CD4-positive, alpha-beta T cell treated with Interleukin-2 at 100 ng/mL for 4 hours (primary cell): ENCODE measurements at places on chromosomes 12 and 14.

DNA sequence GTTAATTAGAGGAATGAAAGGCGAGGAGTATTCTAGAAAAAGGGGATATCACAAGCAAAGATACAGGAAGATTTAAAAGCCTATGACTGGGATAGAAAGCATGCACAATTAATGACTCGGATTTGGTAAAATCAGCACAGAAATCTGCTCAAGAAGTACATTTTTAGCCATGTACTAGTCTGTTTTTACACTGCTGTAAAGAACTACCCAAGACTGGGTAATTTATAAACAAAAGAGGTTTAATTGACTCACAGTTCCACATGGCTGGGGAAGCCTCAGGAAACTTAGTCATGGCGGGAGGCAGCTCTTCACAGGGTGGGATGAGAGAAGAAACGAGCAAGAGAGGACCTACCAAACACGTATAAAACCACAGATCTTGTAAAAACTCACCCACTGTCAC lies 716.3 kb upstream of the MDGA2 start:
- no peak for DNase-seq

DNA sequence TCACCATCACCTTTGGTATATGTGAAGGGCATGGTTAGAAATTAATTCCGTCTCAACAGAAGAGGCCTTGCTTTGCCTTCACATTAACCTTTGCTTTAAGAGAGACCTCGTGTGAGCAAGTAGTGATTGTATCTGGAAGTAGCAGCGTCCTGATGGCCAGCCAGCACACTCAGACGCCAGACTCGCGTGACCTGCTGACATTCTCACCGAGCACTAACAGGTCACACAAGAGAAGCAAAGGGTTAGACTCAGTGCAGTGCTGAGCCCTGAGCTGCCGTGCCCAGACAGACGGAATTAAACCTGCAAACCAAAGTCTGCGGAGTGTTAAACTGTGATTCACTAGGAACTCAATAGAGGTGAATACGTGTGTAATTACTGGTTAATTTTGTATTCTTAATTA lies 40.1 kb upstream of the MMP17 start:
- no peak for DNase-seq

GRCh38 chr12:60263161-60263560 lies 667.3 kb downstream of the SLC16A7 start:
- DNase-seq: no peak

GRCh38 chr12:44053549-44054127 lies 217.8 kb downstream of the TMEM117 start:
- DNase-seq: no peak

DNA sequence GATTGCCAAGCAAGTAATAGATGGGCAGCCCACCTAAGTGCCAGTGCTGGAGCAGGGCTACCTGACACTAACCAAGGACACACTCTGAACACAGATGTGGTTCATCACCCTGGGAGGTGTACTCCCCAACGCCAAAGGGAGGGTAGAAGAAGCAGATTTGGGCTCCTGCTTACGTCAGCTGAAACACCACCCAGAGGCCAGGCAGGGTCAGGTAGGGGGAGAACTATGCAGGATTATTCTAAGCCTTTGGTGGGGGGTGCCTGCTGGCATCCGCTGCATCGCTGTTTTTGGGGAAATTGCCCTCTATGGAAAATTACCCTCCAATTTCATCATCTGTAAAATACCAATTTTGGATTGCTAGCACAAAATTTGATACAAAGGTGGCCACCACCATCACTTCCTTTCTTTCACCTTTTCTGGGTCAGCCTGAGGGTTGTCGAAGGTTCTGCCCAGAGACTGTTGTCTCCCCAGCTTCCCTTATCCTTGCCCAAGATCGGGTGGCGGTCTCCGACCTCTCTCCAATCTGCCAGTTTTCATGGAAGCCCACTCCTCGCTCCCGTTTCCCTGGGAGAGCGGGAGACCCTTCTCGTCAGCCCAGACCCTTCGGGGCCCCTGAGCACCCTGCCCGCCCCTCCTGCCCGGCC lies 535 bp downstream of the BIN2 start:
- peak; percentile 67 for DNase-seq

DNA sequence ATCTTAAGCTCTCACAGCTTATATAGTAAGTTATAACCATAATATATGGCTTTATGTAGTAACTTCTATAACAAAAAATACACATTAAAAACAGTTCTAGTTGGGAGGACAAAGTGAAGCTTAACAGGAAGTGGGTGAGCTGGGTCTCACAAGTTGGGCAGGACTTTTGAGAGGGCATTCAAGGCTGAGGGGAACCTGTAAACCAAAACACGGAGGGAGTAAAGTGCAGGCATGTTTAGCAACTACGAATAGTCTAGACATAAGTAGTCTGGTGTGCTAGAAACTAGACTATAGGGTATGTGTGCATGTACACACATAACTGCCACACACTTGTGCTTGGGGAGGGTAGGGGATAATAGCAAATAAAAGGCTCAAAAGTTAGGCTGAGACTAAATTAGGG lies 14.2 kb upstream of the NEK9 start:
- peak; percentile 39 for DNase-seq

DNA sequence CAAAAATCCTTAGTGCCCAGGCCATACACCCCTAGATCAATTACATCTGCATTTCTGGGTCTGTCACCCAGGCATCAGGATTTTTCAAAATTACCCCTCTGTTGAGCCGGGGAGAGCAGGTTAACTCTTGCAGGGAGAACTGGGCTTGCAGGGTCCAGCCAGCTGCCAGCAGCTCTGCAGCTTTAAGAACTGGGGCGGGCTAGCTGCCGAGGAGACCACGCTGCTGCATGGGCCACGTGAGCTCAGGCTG lies at the start of gene DGLUCY:
Gene DGLUCY (plus strand): TSS at position 245 of the 250 bp plus-strand sequence. CDS start 46,222 bp downstream, outside the sequence.
- DNase-seq: no peak

DNA sequence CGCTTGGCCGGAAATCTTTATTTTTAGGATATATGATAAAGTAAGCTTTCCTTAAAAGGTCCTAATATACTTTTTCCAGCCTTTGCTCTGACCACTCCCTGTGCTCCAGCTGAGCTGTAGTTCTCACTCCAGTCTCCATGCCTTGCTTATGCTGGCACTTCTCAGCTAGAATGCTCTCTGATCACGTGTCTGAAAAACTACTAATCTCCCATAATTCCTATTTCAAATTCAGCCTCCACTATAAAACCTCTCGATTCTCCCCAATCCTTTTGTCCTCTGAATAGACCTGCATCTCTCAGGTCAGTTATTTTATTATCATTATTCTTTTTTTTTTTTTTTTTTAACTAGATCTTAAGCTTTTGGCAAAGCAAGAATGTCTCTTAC lies 3.7 kb downstream of the BIN2 start:
- DNase-seq: no peak

DNA sequence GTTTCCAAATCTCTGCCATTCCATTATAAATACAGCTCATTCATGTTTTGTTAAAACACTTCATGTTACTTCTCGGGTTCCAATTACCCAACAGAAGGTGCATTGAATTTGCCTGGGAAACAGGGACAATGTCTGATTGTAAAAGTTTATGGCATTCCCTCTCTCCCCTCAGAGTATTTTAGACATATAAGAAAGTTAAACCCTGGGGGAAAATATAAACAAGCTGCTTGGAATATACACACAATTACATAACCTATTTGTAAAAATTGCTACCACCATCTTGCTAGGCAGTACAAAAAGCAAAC lies 60.0 kb downstream of the BTG1 start:
- no peak for DNase-seq

- no peak for DNase-seq
These were observed 439.2 kb downstream of the BTG1 start for GRCh38 chr12:91706466-91706865.

- no peak for DNase-seq
These were observed 948.2 kb downstream of the GALC start for GRCh38 chr14:87044807-87045206.
